ENCODE measurements at places on chromosomes 2 and 18. TPM values are rescaled to one million over a fixed set of nuclear protein-coding genes. Genes with fewer than 3 reads are reported as not detected.

AGXT gene
- not detected for total RNA-seq

SERPINB4 gene
- not detected for total RNA-seq

- DNase-seq: no peak
Observed at GRCh38 chr2:239943571-239943970, 81.6 kb downstream of the NDUFA10 start.

- DNase-seq: peak; percentile 40
Observed at GRCh38 chr18:24397131-24397693, 412 bp downstream of the OSBPL1A start.

GRCh38 chr2:188518381-188518780, 226.7 kb downstream of the GULP1 start:
- DNase-seq: no peak

- no peak for DNase-seq
Observed at GRCh38 chr2:237593596-237594320, 3.2 kb upstream of the RAB17 start.

- DNase-seq: peak; percentile 31
Observed at GRCh38 chr18:58605027-58606020, 23.6 kb downstream of the ALPK2 start.

DNA sequence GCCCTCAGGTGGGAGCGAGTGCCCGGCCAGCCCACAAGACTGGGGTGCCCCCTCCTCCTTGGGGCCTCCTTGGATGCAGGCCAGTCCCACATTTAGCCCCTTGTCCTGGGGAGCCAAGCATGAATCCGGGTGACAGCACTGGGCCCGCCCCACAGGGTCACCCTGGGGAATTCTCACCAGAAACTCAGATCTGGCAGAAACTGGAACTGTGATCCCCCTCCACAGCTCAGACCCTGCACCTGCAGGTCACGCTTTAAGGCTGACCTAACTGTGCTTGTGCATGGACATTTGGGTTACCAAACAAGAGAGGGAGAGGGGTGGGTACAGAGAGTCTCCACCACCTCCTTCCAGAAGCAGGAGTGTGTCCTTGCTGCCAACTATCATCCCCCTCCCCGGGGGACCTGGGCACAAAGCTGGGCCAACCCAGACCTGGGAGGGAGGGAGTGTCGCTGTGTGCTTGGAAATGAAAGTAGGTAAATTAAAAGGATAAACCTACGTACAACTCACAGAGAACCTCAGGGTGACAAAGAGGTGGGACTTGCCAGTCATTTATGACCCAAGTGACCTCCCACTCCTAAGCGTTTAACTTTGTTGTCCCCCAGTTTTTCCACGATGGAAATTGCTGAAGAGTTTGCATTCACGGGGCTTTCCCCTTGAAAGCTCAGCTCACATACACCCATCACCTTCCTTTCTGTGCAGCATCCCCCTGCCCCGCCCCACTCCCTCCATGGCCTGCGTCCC, 9.1 kb downstream of the ITM2C start:
- DNase-seq: no peak

GRCh38 chr2:190990132-190990531, 23.8 kb downstream of the STAT1 start:
- DNase-seq: no peak

Measured in CD4-positive, alpha-beta memory T cell (primary cell).